ENCODE measurements at places on chromosomes 12 and 14. TPM values are rescaled to one million over a fixed set of nuclear protein-coding genes. Genes with fewer than 3 reads are reported as not detected.

Gene CD163
- 26.6 TPM for total RNA-seq

Gene ZNF384
- total RNA-seq: 47.8 TPM

Gene PLA2G1B
- total RNA-seq: not detected

Gene GLS2
- not detected for total RNA-seq

- no peak for DNase-seq
Measured at GRCh38 chr12:114794049-114794558, 110.1 kb upstream of the TBX3 start.

- DNase-seq: no peak
Measured at GRCh38 chr12:15074351-15074750, 101.5 kb downstream of the PDE6H start.

- DNase-seq: peak; percentile 62
Measured at GRCh38 chr12:25958428-25959070, at the start of gene RASSF8. TSS of gene RASSF8 (plus strand) at chr12:25958682. CDS start at chr12:26055344, 96,662 bp downstream.

DNA sequence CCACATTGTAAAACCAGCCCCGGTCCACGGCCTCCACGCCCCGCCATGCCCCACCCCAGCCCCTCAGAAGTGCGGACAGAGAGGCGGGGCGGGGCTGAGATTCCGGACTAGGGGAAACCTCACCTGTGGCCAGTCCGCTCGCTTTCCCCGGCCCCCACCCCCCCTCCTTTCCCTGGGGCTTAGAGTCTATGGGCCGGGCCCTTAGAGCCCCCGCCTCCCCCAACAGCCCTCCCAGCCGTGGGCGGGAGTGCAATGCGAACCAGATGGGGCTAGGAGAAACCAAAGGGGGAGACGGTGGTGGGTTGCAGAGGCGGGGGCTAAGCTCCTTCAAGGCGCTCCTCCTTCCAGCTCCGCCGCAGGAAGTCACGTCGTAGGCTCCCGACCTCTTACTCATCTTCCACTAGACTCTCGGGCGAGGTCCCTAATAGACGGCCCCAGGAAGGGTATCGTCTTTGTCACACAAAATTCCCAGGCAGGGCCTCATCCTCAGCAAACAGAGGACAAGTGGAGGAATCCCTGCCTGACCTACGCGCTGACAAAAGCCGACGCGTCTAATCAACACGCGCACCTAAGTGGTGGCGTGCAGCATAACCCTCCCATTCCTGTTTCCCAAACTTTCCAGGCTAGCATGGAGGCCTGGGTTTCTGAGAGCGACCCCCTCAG lies 1.1 kb upstream of the NAB2 start:
- DNase-seq: peak; percentile 88

DNA sequence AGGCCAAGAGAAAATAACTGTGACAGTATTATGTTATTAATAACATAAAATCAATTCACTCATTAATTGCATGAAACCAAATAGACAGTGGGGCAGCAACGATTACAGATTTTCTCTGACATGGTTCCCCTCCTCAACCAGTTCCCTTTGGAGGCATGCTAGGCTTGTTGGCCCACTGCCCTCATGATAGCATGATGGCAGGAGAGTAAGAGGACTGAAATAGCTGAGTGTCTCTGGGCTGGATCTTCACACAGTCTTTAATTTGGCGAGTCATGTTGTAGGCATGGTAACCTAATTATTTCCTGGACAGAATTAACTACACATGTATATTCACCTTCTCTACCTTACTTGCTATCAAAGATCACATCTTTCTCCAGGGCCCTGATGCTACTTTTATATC lies 266.2 kb upstream of the PELI2 start:
- DNase-seq: no peak

DNA sequence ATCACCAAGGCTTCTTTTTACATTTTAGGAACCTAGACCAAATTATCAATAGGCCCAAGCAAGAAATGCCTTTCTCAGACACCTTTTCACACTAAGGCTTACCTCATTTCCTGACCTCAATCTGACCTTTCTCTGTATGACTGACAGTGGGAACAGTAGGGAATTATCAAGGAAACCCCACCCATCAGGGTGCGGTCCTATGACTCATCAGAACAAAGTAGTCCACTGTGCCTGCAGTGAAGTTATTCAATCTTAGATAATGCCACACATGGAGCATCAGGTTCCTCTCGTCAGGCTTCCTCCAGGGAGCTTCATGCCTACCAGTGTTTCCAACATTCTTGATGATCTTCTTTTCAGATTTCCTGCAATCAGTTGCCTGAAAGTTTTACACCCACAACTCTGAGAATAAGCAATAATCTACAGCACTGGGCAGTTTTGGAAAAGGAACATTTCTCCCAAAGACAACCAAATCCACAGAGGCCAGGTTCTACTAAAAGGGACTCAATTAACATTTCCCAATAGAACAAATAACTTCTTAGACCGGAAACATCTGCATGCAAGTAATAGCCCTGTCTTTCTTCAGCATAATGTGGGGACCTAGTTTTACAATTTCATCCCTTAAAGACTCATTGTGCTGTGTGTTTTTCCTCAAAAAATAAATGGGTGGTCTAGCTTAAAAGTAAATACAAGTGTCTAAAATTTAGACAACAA lies 35.9 kb upstream of the TMTC2 start:
- DNase-seq: peak; percentile 85

DNA sequence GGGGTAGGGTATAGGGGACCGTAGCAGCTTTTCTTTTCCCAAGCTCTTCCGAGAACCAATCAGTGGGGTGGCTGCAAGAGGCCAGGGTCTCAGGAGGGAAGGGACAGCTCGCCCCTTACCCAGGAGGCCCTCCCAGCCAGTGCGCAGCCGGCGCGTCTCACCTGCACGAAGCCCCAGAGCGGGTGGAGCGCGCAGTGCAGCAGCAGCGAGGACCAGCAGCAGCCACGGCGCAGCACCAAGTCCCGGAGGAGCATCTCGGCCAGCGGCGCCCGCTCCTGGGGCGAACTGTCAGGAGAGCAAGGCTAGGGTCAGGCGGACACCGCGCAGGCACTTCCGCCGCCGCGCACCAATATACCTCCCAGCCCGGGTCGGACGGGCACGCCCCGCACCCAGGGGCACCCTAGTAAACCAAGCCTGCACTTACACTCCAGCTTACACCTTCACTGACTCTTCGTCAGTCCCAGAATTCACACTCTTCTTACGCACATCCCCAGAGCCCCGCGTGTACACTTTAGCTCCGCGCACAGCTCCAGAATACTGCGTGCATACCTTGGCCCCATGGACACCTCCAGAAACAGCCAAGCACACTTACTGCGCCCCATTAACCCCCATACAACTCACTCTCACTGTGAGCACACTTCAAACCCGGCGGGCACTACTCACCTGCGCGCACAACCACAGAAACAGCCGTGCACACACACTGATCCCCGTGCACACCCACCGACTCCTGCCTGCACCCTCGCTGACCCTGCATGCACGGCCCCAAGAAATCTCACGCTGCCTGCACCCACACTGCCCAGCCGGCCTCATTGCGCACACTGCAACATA lies 606 bp downstream of the PRIMA1 start:
- no peak for DNase-seq

DNA sequence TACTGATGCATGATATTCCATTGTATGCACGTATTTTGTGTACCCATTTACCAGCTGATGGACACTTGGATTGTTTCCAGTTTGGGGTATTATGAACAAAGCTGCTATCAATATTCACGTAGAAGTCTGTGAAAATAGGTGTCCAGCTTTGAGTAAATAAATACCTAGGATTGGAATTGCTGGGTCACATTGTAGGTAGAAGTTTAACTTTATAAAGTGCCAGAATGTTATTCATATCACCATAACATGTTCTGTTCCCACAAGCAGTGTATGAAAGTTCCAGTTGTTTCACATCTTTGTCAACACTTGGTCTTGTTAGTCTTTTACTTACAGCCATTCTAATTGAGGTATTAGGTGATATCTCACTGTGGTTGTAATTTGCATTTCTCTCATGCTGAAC lies 108.0 kb upstream of the METAP2 start:
- no peak for DNase-seq

GRCh38 chr12:65996146-65996545 lies 134.4 kb downstream of the LLPH start:
- no peak for DNase-seq

- no peak for DNase-seq
Measured at GRCh38 chr14:35147186-35147585, 24.8 kb downstream of the PRORP start.
